ENCODE measurements at places on chromosomes 7 and 10. TPM values are rescaled to one million over a fixed set of nuclear protein-coding genes. Genes with fewer than 3 reads are reported as not detected.
A peak's percentile ranks its signal among the peaks of the same experiment; 100 is the strongest.

DNA sequence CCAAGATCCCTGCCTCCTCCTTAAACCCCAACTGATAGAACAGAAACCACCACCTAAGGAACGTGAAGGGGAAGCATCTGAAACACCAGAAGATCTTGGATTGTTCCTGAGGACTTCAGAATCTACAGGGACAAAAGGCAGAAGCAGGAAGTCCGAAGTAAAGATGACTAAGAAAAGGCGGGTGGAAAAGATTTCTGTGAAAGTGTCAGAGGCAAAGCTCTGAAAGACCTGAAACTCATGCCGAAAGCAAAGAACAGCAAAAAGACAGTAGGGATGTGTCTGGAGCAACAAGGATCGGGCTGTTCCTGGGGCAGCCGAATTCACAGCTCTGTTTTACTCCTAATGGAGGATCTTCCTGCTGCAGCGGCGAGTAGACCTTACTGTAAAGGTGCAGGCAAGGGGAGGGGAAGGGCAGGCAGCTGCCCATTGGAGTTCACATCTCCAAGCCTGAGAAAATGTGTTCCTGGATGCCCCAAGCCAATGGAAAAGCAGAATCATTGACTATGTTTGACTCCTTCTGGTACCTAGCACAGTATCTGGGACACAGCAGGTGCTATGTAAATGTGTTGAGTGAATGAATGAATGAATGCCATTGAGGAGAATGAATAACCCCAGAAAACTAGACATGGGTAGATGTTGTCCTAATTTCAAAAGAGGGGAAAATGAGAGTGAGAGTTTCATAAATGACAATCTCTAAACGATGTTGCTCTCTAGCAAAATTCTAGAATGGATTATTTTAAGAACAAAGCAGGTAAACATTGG lies 40.4 kb downstream of the PDIA4 start:
- peak; percentile 43 for DNase-seq
- peaks cover 1% of the 10 kb centered on the region for H3K4me1 ChIP-seq
- H3K27me3 ChIP-seq: no peaks in the 10 kb centered on the region
- peak overlapping the region; percentile 74 for H3K4me3 ChIP-seq

Gene GALNT17
- total RNA-seq: not detected

GRCh38 chr10:95229724-95230627 lies 35.9 kb downstream of the ACSM6 start:
- peaks cover 20% of the 10 kb centered on the region for H3K36me3 ChIP-seq
- H3K27ac ChIP-seq: peak overlapping the region; percentile 86

GRCh38 chr7:28685242-28685643 lies 272.9 kb downstream of the TRIL start:
- H3K27ac ChIP-seq: no peak overlapping the region
- no peaks in the 10 kb centered on the region for H3K27me3 ChIP-seq
- H3K4me1 ChIP-seq: peaks cover 4% of the 10 kb centered on the region
- no peak overlapping the region for H3K4me3 ChIP-seq
- no peaks in the 10 kb centered on the region for H3K36me3 ChIP-seq

DNA sequence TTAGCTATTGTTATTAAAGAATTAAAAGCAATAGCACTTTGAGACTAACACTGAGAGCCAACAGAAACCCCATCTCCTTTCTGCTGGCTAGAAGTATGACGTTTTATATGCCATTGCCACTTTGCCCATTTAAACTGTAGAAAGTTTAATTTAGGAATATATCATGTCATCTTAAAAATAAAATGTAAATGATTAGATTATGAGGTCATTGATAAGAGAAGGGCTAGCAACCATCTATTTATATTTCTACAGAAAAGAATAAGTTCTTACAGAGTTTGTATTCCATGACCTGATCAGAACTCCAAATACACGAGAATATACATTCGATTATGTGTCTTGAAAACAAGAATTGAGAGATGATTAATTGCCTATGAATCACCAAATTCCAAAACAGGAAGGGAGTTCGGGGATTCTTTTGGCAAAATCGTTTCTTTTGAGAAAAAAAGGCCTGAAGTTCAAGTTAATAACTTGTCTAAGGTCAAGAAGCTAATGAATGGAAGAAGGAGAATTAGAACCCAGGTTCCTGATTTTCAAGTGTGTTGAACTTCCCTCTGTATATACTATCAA lies 227.0 kb downstream of the TRIL start:
- H3K4me1 ChIP-seq: peaks cover 6% of the 10 kb centered on the region
- H3K4me3 ChIP-seq: no peak overlapping the region
- DNase-seq: no peak
- no peaks in the 10 kb centered on the region for H3K27me3 ChIP-seq
- H3K36me3 ChIP-seq: no peaks in the 10 kb centered on the region
- no peak overlapping the region for H3K27ac ChIP-seq

Gene LFNG
- total RNA-seq: 1.4 TPM

- H3K27ac ChIP-seq: no peak overlapping the region
- 0 out of 2 replicates have a peak, but pooled peaks cover 1% of the 10 kb centered on the region for H3K36me3 ChIP-seq
- no peak for DNase-seq
These were observed 38.5 kb downstream of the ERCC6 start for GRCh38 chr10:49500412-49500811.

Gene GIMAP4
- total RNA-seq: not detected

- H3K36me3 ChIP-seq: 0 out of 2 replicates have a peak, but pooled peaks cover 1% of the 10 kb centered on the region
- no peak for DNase-seq
These were observed 50.9 kb downstream of the DOCK1 start for GRCh38 chr10:126955934-126956711.
